ENCODE measurements at places on chromosomes 6 and 20.

DNA sequence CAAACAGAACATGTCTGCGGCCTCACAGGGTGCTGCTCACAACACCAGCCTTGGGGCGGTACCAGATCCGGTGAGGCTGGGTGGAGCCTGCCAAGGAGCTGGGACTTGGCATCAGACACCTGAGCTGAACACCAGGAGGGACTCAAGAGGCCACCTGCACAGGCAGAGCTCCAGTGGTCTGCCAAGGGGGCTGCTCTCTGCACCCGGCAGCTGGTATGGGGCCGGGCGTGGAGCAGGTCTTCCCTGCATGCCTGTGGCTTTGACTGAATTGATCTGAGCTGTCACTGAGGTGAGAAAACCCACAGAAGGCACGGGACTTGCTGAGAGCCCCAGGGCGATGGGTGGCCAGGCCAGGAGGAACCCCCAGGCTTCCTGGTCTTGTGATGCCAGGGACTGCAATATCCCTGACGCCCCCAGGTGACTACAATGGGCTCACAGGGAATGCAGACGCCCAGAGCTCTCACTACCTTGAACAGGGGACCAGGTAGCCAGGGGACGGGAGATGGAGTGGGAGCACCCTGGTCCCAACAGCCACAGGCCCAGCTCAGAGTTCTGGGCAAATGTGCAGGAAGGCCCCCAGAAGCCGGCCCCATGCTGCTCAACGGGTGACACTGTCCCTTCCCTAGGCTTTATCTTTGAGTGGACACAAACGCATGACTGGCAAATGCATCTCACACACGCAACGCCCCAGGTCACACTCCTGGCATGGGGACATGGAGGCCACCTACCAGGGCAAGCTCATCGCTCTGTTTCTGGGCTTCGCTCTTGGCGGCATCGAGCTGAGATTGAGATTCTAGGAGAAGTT is 48.2 kb downstream of the DSTN start:
- no peak for DNase-seq

- no peak for DNase-seq
These were observed 235.7 kb downstream of the DOK5 start for GRCh38 chr20:54711071-54711470.

DNA sequence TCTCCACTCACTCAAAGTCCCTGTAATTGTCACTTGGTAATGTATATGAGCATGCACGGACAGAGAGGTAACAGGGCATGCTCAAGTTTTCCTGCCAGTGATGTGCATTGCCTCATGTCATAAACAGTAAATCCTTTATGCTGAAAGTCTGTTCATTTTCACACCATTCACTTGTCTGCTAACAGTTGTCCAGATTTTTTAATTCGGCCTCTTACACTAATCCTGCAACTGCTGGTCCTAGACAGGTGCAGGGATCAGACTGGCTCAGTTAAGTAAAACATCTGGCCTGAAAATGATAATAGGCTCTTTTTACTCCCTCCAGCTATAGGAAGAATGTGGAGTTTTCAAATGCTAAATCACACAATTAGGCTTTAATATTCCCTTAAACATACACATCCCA is 185.4 kb upstream of the VGLL2 start:
- no peak for DNase-seq

GRCh38 chr6:121686611-121687023 is 251.2 kb downstream of the GJA1 start:
- no peak for DNase-seq
